ENCODE measurements at places on chromosomes 3 and 15.

GRCh38 chr15:58246041-58246440, 107.9 kb downstream of the AQP9 start:
- no peak for DNase-seq

GRCh38 chr3:134846911-134847317, 51.9 kb downstream of the EPHB1 start:
- peak; percentile 52 for DNase-seq

DNA sequence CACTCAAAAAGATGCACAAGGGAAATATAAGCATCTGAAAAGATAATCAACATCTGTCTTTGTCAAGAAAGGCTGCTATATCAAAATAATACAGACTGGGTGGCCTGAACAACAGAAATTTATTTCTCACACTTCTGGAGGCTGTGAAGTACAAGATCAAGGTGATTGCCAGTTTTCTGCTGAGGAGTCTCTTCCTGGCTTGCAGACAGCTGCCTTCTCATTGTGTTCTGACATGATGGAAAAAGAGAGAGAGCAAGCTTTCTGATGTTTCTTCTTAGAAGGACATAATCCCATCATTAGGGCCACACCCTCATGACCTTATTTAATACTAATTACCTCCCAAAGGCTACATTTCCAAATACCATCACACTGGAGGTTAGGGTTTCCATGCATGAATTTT, 1573.3 kb downstream of the SI start:
- no peak for DNase-seq

- DNase-seq = no peak
These were observed 8.3 kb upstream of the LMOD3 start for GRCh38 chr3:69130689-69131088.

GRCh38 chr15:93649691-93650235, 560.8 kb upstream of the RGMA start:
- no peak for DNase-seq

- DNase-seq = no peak
These were observed 6.1 kb downstream of the ZKSCAN7 start for GRCh38 chr3:44561076-44561475.

DNA sequence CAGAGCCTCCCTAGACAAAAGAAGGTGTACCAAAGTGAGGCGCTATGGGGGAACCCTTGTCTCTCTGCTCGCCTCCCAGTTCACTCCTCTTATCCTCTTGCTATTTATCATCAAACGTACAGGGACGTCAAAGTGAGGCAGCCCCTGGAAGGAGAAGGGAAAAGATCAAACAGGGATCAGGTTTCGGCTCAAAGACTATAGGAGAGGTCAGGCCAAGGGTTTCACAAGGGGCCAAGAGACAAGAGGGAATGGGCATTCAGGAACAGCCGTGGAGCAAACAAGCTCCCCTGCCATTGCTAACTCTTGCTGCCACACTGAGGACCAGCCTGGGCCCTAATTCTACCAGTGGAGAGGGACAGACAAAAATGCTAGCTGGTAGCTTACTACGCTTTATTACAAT, 168.7 kb downstream of the GREM1 start:
- no peak for DNase-seq
